ENCODE measurements at places on chromosomes 6 and 20.
A peak's percentile ranks its signal among the peaks of the same experiment; 100 is the strongest.

GRCh38 chr6:15365273-15365687 is 119.4 kb downstream of the JARID2 start:
- peak; percentile 73 for DNase-seq

GRCh38 chr6:119566546-119567260 is 217.1 kb upstream of the MAN1A1 start:
- DNase-seq = no peak

GRCh38 chr20:24779946-24780345 is 169.1 kb upstream of the CST7 start:
- DNase-seq = no peak

DNA sequence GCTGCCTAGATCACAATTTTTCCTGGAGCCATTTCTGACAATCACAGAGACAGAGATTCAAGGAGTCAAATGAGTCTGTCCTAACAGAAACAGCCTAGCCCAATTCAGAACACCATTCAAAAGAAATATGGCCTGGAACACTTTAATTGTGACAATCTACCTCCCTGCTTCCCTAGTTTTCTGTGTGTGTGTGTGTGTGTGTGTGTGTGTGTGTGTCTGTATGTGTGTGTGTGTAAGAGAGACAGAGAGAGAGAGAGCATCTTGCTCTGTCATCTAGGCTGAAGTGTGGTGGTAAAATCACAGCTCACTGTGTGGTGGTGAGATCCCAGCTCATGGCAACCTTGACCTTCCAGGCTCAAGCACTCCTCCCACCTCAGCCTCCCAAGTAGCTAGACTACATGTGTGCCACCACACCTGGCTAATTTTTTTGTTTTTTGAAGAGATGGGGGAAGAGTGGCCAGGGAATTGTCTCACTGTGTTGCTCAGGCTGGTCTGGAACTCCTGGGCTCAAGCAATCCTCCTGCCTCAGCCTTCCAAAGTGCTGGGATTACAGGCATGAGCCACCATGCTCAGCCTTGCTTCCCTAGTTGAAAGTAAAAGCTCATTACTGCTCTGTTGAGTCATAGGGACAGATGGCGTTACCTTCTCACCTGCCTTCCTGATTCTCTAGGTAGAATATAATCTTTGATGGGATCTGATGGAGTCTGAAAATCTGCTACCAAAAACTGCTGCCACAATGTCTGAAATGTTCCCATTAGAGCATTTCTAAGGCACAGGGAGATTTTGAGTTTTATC is 89.6 kb upstream of the BEND6 start:
- DNase-seq = no peak

DNA sequence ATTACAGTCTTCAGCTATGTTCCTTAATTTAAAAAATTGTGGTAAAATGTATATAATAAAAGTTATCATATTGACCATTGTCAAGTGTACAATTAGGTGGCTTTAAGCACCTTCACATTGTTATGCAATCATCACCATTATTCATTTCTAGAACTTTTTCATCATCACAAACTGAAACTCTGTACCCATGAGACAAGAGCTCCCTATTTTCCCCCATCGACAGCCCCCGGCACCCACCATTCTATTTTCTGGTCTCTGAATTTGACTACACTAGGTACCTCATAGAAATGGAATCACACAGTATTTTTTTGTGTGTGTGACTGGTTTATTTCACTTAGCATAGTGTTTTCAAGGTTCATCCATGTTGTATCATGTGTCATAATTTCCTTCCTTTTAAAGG is 39.7 kb upstream of the FYN start:
- no peak for DNase-seq

GRCh38 chr20:52496191-52496590 is 304.6 kb upstream of the ZFP64 start:
- no peak for DNase-seq

- DNase-seq = no peak
Measured at GRCh38 chr6:29336269-29336668, 32.4 kb downstream of the OR5V1 start.

DNA sequence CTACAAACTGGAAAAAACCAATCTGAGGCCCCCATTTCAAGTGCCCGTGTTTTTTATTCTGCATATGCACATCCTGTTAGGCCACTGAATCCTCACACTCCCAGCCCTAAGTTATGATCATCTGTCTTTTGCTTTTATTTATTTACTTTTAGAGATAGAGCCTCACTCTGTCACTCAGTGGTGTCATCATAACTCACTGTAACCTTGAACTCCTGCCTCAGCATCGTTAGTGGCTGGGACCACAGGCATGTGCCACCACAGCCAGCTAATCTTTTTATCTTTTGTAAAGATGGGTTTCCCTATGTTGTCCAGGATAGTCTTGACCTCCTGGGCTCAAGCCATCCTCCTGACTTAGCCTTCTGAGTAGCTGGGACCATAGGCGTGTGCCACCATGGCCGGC is 29.6 kb upstream of the CLDN20 start:
- DNase-seq = no peak

GRCh38 chr20:41047279-41047974 is 18.8 kb downstream of the TOP1 start:
- no peak for DNase-seq

Measured in CD4-positive, alpha-beta T cell treated with Interleukin-6 for 4 hours (primary cell).